OCI-M1 (cell line): ENCODE measurements at places on chromosomes 16 and 17.
A peak's percentile ranks its signal among the peaks of the same experiment; 100 is the strongest.

- DNase-seq, result peak; percentile 13
Observed at GRCh38 chr16:11634312-11634711, 33.9 kb upstream of the SNN start.

- no peak for DNase-seq
Observed at GRCh38 chr17:57756951-57757350, 11.9 kb upstream of the CCDC182 start.

DNA sequence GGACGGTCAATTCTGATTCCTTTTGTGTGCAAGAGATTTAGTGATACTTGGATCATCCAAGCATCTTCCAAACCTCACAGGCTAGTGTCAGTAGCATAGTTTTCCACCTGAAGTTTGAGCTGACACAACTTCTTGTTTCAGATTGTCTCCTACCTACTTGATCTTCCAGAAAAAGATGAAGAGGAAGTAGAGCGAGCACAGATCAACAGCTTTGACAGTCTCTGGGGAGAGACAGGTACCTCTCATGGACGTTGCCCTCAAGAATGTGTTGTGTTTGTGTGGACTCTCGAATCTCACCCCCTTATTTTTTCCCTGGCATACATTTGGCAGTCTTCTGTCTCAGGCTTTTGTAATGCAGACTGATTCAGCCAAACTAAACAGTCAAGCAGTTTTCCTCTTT, 47.4 kb downstream of the CYB561 start:
- DNase-seq, result no peak

DNA sequence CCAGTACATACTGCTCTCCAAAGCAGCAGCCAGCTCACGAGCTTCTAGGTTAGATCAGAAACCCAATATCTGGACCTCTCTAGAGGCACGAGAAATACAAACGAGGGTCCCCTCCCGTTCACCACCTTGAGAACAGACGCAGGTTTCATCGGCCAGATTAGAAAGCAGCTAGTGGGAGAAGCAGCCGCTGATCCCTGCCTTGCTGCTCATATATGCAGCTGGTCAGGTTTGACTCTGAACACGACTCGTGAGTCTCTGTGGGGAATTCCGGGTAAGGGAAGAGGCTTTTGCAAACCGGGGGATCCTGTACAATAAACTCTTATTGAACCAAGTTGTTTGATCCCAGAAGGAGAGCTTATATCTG, 1.6 kb downstream of the VAT1L start:
- DNase-seq, result no peak

DNA sequence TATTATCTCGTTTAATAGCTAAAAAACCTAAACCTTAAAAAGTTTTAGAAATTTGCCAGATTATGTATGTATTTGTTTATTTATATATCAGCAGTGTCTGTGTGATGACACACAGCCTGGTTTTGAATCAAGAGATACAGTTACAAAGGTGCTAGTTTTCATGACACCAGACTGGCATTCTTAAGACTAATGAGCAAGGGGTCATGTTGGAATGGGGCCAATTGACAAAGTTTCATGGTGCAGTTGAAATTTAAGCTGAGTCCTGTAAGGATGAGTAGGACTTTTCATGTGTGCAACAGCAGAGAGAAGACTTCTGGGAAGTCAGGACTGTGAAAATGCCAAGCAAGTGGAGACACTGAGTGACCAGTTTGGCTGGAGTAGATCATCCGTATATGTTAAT, 3.2 kb upstream of the KRT10 start:
- no peak for DNase-seq

- no peak for DNase-seq
Observed at GRCh38 chr17:28773736-28774135, 29.9 kb downstream of the TRAF4 start.

GRCh38 chr16:21523411-21524067, 75.8 kb upstream of the METTL9 start:
- no peak for DNase-seq

GRCh38 chr17:6981426-6981825, 14.4 kb upstream of the ALOX12 start:
- peak; percentile 43 for DNase-seq

DNA sequence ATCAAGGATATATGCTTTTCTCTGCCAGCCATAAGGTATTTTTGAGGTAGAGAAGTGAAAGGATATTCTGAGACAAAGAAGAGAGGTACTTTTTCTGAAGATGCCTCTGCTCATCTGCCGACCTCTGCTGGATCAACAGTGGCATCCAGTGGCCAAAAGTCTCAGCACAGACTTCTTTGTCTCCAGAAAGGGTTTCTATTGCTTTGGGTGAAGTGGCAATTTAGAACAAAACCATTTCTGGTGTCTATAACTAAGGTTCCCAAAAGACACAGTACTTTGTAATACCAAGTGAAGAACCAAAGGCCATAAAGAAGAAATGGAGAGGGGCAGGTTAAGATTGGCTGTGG, 155.2 kb upstream of the C17orf78 start:
- peak; percentile 47 for DNase-seq

DNA sequence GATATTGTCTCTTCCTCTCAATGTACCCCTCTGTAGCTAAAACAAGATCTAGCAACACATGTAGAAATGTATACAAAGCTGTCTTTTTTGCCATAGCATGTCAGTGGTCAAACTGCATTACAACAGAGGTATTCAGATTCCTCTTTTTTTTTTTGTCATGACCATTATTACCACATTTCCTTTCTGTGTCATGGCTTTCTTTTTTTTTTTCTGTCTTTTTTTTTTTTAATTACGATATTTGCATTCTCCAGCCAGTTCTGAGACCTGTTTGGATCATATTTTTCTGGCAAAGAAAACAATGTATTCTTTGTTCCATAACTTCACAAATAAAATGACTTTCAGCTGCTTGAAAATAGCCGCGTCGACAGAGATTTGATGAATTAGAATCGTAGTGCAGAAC, 27.4 kb upstream of the CAPNS2 start:
- DNase-seq, result no peak

- DNase-seq, result no peak
Observed at GRCh38 chr16:64225036-64225435, 896.8 kb downstream of the CDH11 start.

GRCh38 chr17:43931062-43931571, 11.2 kb downstream of the PPY start:
- no peak for DNase-seq

- DNase-seq, result no peak
Observed at GRCh38 chr17:18917506-18918032, 34.4 kb upstream of the SLC5A10 start.

- no peak for DNase-seq
Observed at GRCh38 chr16:69847643-69848042, 85.5 kb downstream of the WWP2 start.

DNA sequence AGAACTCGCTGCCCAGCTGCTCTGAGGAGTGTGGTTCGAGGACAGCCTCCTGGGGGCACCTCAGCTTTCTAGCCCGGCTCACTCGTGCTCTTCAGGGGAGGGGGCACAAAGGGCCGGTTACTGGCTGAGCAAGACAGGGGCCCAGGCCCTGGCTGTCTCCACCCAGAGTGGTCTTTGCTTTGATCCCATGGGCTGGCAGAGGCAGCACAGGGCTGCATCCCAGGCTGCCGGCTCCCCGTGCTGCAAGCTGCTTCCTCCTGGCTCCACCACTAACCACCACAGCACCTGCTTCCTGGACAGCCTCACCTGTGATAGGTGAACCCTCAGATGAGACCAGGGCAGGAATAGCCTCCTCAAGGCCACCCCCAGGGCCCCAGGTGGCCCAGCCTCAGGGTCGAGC, 6.8 kb downstream of the SPPL2C start:
- DNase-seq, result no peak

DNA sequence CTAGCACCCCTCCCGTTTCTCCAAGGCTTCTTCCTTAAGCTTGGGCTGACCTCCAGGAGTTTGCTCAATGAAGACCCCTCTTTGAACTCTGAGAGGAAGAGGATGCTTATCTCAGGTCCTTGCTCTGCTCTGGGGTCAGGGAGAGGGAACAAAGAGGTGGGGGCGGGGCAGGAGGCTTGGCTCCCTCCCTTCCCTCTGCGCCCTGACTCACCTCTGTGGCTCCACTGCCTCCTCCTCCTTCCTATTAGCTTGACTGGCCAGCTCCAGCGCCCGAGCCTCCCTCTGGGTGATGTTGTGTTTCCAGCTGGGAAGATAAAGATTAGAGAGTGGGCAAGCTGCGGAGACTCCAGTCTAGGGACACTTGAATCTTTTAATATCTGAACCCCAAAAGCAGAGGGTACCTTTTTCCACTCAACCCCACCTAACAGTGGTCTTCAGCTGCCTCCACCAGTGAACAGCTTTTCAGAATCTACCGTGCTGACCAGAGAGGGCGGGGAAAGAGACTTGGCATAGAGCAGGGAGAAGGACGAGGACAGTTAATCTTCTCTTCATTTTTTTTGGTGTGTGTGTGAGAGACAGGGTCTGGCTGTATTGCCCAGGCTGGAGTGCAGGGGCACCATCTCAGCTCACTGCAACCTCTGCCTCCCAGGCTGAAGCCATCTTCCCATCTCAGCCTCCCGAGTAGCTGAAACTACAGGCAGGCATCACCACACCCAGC, 6.7 kb downstream of the GIP start:
- peak; percentile 29 for DNase-seq

DNA sequence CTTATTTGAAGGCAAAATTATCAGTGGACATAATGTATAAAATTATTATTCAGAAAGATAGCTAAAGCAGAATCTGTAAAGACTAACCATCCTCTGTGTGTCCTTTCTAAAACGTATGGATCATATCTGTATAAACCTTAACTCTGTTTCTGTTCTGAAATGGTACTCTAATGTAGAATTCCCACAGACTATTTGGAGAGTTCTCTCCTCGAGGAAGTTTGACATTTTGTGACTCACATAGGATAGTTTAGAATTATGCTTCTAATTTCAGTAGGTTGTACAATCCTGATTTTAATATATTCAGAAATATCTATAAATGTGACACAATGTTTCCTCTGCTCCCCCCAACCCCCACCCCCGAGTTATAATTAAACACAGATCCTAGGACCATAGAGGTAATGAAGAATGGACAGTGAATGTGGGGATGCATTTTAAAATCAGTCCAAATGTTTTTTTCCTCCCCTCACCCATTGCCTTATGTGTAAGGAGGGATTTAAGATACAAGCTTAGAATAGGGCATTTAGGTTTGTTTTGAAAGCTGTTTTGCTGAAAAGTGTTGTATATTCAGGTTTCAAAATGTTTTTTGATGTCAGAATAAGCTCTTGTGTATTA, 66.8 kb downstream of the BCAS3 start:
- DNase-seq, result no peak

DNA sequence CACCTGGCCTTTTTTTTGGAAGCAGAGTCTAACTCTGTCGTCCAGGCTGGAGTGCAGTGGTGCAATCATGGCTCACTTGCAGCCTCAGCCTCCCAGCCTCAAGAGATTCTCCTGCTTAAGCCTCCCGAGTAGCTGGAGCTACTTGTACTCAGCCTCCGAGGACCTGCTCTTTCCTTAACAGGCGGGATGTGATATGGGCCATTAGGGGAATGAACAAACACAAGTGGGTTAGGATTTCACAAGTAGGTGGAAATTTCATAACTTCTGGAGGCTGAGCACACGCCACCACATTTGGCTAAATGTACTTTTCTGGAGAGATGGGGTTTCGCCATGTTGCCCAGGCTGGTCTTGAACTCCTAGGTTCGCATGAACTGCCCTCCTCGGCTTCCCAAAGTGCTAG, 4.1 kb downstream of the PAM16 start:
- no peak for DNase-seq
